ENCODE measurements at places on chromosomes 12 and 14.

- peak; percentile 63 for DNase-seq
Measured at GRCh38 chr12:57896434-57897201, 44.7 kb upstream of the ATP23 start.

DNA sequence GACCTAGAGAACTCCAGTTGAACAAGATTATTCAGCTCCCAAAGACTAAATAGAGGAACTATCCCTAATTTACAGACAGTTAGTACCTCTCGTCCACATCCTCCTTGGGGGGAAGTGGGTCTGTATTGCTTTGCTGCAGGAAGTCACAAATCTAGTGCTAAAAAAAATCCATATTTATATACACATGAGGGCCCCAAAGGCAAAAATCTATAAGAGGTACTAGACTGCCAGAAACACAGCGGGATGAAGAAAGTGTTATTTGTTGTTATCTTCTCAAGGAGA is 190.1 kb downstream of the TTC8 start:
- DNase-seq = no peak

DNA sequence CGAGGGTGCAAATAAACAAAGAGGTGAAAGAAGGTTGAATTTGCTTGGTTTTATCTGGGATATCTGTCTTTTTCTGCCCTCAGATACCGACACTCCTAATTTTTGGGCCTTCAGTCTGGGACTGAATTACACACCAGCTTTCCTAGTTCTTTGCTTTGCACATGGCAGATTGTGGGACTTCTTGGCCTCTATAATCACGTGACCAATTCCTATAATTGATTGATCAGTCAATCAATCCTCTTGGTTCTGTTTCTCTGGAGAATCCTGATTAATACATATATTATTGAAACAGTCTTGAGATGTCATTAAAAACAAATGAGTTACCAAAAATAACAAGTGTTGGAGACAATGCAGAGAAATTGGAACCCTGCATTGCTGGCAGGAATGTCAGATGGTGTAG is 62.7 kb downstream of the SUDS3 start:
- no peak for DNase-seq

DNA sequence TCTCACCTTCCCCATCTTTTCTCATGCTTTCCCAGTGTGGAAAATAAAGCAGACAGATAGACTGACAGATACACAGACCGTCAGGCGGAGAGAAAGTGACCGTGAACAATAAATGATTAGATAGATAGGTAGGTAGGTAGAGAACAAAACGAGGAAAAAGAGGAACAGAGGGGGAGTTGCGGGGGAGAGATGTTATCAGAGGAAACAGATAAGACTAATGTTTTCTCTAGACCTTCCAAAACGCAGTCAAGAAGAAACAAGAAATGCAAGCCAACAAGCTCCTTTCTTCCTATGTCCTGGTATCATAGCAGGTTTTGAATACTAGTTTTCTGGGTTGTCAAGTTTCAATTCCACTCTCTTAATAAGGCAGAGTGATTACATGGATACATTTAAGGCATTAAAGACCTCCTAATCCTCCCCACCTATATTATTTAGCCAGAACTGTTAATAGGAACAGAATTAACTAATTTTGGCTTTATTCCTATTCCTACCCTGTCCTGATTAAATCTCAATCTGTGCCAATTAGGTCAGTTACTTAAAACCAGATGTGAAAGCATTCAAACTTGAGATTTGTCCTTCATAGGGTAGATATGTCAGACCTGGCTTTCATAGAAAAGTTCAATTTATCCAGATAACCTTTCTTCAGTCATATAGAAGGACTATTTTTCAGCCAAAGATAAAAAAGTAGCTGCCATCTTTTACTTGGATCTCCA is 89.0 kb upstream of the PTPRR start:
- DNase-seq = no peak

DNA sequence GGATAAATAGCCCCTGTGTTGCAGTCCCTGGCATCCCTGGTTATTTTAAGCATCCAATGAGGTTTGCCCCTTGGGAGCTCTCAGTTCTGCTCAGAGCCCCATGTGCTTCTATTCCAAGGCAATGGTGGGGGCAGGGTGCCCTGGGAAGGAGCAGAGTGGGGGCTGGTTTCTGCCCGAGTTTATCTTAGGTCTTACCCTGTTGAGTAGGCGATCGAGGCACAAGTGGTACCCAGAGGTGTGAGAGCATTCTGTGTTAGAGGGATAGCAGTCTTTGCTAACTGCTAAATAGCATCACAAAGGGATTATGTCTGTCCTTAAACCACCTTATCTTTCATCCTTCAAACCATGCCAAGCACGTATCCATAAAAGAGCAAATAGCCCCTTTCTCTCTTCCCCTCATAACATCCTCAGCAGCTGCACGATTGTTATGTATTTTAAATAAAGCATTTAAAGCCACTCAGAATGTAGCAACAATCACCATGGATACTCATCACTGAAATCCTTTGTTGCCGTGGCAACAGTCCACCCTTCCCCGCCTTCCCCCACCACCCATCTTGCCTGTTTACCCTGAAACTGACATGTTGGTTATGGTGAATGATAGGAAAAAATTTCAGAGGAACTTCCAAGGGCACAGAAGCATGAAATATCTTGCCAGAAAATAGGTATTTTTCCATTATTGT is 139.3 kb downstream of the PTPN11 start:
- DNase-seq = no peak

DNA sequence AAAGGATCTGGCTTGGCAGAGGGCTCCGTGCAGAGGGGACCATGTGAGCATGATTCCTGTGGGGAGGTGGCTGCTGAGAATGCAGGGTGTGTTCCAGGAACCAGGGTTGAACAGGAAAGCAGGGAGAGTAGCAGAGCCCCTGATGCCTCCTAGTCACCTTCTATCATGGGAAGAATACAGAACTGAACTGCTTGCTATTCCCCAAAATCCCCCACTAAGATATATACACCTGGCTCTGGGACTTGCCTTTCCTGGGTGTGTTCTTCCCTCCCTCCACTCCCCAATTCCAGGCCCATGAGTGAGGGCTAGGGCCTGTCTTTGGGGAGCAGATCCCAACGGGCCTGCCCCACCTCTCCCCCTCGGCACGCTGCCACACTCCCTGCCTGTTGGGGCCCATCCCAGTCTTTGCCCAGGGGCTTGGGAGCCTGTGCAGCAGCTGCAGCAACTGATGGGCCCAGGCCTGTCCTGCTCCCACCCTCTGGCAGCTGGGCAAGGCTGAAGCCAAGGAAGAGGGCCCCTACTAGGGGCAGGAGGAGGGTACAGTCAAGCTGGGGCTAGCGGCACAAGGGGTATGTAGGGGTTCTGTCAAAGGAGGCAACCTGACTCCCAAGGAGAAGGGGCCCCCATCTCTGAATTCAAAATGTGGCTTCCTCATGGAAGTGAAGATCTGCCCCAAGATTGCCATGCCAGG is 3.2 kb downstream of the AJUBA start:
- peak; percentile 36 for DNase-seq

DNA sequence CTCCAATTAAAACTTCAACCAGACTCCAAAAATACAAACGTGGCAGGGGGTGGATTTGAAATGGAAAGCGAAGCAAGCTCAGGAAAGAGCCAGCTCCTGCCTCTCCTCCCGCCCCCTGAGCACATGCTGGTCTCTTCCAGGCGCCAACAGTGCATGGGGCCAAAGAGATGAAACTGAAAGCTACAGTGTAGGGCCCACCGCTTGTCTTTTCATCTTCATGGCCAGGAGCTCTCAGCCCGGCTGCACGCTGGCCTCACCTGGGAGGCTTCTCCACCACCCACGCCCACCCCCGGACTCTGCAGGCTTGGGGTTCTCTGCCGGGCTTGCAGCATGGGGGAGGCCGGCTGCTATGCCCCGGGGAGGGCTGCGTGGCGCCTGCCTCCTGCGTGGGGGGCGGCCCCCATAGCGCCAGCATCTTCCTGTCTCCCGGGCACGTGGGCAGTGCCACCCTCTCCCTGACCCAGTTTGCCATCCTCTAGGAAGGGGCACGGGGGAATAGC is 2.0 kb downstream of the RIMBP2 start:
- DNase-seq = no peak

DNA sequence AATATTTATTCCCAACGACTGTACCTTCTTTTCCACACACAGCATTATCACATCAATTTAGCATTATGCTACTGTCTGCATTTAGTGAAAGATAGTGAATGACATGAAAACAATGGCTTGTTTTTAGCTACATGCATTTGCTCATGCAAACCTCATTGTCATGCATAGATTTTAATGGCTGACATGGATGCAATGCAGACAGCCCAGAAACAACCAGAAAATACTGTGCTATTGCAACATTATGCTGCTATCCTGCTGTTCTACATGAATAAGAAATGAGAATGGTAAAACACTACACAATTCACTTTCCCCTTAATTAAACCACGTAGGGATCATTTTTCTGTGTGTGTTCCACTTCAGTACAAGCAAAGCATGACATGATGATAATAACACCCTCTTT is 90.8 kb downstream of the LIN7A start:
- DNase-seq = no peak

- DNase-seq = no peak
Measured at GRCh38 chr14:72779679-72780078, 114.2 kb downstream of the DPF3 start.

GRCh38 chr12:130602251-130602650 is 113.8 kb downstream of the RIMBP2 start:
- no peak for DNase-seq

All from hepatic stellate cell (primary cell).